ENCODE measurements at places on chromosomes 1 and 21.
A peak's percentile ranks its signal among the peaks of the same experiment; 100 is the strongest.

DNA sequence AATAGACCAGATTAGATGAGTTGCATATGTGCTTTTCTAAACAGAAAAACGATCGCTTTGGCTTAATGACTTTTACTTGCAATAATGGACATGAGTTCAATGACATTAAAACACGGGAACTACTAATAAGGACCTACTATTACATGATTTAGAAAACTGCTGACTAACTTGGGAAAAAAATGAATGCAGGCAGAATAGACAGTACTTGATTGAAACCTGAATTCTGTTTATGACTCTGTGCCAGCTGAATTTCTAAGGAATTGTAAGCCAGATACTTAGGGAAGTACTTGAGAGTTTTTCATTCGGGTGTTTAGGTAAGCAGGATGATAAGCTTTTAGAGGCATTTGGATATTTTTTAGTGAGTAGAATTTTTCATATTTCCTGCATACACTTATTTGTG lies 12.0 kb downstream of the ADGRL2 start:
- DNase-seq: no peak

- DNase-seq: no peak
Measured at GRCh38 chr21:17501107-17502006, 11.5 kb upstream of the CXADR start.

- DNase-seq: no peak
Measured at GRCh38 chr1:156680056-156680455, 2.8 kb upstream of the NES start.

GRCh38 chr1:90074970-90075391 lies 80.1 kb downstream of the ZNF326 start:
- no peak for DNase-seq

GRCh38 chr1:108556499-108556898 lies 3.4 kb upstream of the EEIG2 start:
- no peak for DNase-seq

- peak; percentile 92 for DNase-seq
Measured at GRCh38 chr1:34865981-34866761, 6.6 kb upstream of the SMIM12 start.

GRCh38 chr1:95407131-95407885 lies 173.3 kb downstream of the RWDD3 start:
- no peak for DNase-seq

DNA sequence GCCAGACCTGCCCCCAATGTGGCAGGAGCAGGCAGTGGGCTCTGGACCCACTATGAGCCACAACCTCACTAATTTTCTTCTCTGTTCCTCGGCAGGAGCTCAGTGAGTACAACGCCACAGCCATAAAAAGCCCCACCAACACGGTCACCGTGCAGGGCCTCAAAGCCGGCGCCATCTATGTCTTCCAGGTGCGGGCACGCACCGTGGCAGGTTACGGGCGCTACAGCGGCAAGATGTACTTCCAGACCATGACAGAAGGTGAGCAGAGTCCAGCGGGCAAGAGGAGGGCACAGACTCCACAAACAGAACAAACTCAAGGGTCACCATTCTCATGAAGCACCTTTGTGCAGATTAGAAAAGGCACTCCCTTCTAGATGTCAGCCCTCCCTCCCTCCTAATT lies 79.9 kb downstream of the LACTBL1 start:
- DNase-seq: no peak

DNA sequence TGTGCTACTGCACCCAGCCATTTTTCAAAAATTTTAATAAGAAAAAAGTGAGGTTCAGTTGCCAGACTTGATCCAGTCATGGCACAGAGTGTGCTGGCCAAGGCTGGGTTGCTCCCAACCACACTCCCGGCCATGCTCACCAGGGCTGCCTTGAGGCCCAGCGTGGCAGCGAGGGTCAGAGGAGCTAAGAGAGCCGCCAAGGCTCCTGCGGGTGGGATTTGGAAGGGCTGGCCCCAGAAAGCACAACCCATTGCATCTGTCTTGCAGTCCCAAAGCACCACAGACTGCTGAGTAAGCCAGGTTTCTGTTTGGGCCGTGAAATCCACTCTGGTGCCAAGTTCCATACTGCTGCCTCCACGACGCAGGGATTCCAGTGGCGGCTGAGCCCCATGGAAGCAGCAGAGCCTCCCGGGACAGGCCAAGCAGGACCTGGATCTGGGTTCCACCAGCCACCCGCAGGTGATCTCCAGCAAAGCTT lies 22.6 kb downstream of the ZBTB17 start:
- no peak for DNase-seq

- no peak for DNase-seq
Measured at GRCh38 chr1:241816008-241816407, 32.0 kb upstream of the EXO1 start.

DNA sequence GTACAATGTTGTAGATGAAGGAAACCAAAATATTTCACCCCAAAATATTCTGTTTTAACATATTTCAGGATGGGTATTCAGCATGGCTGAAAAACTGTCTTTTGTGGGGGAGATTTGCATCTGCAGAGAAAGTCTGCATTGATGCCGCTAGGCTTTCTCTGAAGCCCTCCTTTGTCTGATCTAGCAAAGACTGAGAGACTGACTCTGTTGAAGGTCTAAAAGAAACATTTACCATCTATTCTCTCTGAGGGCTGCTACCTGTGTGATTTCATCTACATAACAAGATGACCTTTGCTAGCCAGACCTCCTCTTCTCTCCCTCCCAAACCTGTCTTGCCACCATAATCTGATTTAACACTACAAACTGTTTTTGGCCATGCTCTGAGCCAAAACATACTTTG lies 12.4 kb upstream of the MT1HL1 start:
- no peak for DNase-seq

DNA sequence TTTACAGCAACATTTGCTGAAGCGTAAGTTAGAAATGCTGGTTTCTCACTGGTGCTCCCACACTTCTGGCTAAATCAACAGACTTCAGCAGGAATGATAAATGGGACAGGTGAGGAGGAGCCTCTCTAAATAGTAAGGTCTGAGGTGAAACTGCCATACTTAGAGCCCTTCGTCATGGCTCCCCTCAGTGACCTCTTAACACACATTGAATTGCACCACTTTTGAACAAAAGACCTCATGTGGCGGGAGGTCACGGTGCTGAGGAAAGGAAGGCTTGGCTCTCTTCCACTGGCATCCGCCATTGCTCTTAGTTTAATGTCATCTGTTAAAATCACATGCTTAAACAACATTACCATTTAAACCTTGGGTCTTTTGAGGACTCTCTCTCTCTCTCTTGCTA lies 3.4 kb downstream of the MAP3K7CL start:
- DNase-seq: no peak

GRCh38 chr1:192538407-192539296 lies 36.9 kb upstream of the RGS1 start:
- no peak for DNase-seq

- no peak for DNase-seq
Measured at GRCh38 chr1:181986907-181987305, 74.6 kb downstream of the ZNF648 start.

DNA sequence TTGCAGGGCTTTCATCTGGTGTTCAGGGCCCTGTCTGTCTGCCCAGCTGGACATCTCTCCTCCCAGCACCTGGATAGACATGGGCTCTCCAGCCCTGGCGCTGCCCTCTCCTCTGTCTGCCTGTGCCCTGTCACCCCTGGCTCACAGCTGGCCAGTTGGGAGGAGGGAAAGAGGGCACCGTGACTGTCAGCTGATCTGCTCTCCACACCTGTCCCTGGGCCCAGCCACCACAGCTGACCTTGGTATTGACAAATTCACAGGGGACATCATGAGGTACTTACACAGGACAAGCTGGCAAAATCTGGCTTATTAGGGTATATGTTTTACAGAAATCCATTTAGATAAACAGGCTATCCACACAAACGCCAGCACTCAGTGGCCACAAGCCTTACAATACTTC lies 8.3 kb downstream of the TNR start:
- no peak for DNase-seq

- DNase-seq: no peak
Measured at GRCh38 chr1:118868387-118868786, 119.8 kb downstream of the TBX15 start.

DNA sequence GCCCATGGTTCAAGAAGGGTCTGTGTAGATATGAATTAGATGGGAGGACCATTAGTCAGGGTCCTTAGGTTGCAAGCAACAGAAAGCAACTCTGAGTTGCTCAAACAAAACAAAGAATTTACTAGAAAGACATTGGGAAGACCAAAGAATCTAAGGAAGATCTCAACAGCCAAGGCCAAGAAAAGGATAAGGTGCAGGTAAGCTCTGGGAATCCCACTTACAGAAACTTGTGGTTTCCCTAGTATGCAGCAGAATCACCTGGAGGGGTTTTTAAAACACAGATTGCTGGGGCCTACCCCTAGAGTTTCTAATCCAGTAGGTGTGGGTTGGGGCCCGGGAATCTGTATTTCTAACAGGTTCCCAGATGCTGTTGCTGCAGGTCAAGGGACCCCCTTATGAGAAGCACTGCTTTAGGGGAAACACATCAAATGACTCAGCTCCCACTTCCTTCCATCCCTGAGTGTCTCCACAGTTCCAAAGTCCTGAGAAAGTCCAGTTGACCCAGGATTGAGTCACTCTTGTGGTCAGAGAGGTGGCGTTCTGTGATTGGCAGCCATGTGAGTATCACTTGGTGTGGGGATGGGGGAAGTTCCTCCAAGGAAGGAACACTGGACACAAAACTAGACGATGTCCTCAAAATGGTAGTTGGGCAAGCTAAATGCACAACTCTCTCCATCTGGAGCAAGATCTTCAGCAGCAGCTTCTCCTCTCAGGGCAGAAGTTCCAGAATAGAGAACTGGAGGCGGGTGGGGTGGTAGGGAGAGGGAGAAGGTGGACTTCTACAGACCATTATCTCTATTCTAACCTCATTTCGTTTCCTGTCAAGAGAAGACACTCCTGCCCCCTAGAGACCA lies 24.2 kb upstream of the EYA3 start:
- DNase-seq: no peak

DNA sequence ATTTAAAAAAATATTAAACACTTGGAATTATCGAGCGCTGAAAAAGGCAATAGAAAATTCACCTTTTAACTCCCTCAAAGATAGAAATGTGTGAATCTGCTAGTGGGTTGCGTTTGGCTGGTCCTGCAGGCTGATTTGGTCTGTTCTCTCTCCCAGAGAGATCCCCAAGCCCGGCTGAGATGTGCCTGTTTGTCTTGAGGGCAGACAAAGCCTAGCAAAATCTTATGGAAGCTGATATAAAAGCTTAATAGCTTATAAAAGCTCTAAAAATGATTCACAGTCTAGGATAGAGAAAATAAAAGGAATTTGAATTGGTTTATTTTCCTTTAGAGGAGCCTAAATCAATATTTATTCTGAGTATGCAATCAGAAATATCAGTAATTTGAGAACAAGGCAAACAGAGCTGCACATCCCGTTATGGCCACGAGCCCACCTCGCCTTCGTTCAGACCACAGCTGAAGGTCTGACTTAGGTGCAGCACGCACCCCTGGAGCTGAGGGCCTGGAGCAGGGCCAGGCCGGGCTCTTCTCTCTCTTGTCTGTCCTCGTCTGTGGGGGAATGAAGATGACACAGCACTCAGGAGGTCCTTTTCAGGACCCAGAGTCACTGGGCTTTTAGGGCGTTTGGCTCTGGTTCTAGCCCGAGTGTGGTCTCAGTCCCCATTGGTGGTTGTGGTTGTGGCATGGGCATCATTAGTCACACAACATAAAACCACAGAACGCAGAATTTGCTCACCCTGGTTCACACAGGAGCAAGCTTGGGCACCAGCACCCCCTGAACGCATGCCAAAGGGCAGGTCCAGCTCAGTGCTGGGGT lies 18.6 kb downstream of the PDE9A start:
- DNase-seq: no peak

DNA sequence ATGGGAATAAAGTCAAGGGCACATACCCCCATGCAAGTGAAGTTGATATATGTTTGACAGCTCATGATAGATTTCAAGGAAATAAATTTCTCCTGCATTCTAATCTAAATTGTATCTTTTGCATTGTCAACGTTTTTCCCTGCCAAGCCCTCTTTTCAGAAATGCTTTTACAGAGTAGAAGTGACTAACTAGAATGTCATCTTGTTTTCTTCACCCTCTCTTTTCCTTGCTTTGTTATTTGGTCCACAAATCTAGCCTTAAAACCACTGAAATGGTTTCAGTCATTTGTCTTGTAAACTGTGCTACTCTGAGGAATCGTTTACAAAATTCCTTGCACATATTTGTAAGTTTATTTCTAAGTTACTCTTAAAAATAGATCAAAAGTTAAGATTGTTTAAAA lies 600.8 kb upstream of the CXADR start:
- DNase-seq: no peak

GRCh38 chr1:29805896-29806160 lies 569.5 kb downstream of the PTPRU start:
- DNase-seq: no peak

- no peak for DNase-seq
Measured at GRCh38 chr1:3022511-3022973, 1.3 kb downstream of the ACTRT2 start.

GRCh38 chr21:26842974-26843932 lies 2.0 kb downstream of the ADAMTS1 start:
- DNase-seq: no peak

DNA sequence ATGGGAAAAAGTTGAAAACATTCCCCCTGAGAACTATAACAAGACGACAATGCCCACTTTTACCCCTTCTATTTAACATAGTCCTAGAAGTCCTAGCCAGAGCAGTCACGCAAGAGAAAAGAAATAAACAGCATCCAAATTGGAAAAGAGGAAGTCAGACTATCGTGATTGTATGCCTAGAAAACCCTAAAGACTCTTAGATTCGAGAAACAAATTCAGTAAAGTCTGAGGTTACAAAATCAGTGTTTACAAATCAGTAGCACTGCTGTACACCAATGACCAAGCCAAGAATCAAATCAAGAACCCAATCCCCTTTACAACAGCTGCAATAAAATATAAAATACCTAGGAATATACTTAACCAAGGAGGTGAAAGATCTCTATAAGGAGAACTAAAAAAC lies 72.4 kb downstream of the POU2F1 start:
- DNase-seq: no peak

GRCh38 chr1:172893146-172893841 lies 157.4 kb downstream of the TNFSF18 start:
- DNase-seq: no peak

- no peak for DNase-seq
Measured at GRCh38 chr1:184483101-184483683, 96.4 kb downstream of the C1orf21 start.

GRCh38 chr1:5099558-5099957 lies 445.1 kb downstream of the AJAP1 start:
- DNase-seq: no peak

DNA sequence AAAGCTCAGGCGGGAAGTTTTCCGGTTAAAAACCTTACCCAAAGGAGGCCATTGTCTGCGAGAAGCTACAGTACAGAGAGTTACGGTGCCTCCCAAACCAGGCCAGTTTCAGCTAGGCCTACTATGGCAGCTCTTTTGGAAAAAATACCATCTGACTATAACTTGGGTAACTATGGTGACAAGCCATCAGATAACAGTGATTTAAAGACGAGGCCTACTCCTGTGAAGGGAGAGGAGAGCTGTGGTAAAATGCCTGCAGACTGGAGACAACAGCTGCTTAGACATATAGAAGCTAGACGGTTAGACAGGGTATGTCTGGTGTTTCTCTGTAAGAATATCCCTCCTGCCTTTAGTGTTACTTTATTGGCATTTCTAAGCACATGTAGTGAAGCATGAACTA lies 165.9 kb downstream of the LRRC40 start:
- no peak for DNase-seq

GRCh38 chr1:32891630-32892029 lies 5.3 kb downstream of the HPCA start:
- DNase-seq: no peak

Data from activated gamma-delta T cell treated with anti-CD3 and anti-CD28 coated beads, Interleukin-2, amount 50 U/mL, for 16 hours (primary cell).